Body of pancreas (tissue), 4 donors: ENCODE measurements at places on chromosomes 3 and 15. TPM values are rescaled to one million over a fixed set of nuclear protein-coding genes. Genes with fewer than 3 reads are reported as not detected.

The SACM1L gene
- 25.1 TPM for total RNA-seq

The SLC26A6 gene
- total RNA-seq: 35.0 TPM

- DNase-seq: no peak
These were observed 110.8 kb downstream of the BBX start for GRCh38 chr3:107633327-107634098.

The SCN5A gene
- not detected for total RNA-seq

The RTP4 gene
- total RNA-seq: 3.6 TPM

GRCh38 chr3:157544501-157545130 lies 41.4 kb upstream of the VEPH1 start:
- DNase-seq: no peak

The SPSB4 gene
- total RNA-seq: 48.1 TPM

DNA sequence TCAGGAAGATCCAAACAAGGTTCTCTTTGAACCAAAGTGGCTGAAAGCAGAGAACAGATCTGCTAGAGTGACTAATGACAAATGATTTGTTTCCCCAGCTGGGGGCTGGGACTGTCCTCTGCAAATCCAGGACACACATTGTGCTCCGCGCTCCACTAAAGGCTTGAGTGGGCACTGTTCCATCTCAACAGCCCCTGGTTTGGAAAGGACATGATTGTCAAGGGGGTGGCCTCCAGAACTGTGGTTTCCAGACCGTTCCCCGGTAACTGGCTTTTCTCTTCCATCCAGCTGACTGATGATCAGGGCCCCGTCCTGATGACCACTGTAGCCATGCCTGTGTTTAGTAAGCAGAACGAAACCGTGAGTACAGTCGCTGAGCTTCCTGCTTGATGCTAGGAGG lies 91.0 kb downstream of the LRTM1 start:
- no peak for DNase-seq

DNA sequence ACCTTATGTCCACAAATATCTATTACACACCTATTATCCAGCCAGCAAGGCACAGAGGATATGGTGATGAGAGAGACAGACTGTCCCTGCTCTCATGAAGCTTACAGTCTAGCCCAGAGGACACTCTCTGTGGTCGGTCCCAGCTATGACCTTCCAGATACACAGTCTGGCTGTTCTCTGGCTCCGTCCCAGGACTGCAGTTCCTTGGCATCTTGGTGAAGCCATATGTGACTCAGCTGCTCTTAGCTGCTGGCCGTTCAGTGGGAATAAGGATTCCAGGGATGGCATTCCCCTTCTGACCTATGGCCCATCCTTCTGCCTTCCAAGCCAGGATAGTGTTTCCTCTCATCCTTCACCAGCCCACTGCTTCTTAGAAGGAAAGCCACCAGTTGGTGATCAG lies 30.8 kb downstream of the MEX3B start:
- no peak for DNase-seq

The GALNT15 gene
- total RNA-seq: 26.0 TPM

DNA sequence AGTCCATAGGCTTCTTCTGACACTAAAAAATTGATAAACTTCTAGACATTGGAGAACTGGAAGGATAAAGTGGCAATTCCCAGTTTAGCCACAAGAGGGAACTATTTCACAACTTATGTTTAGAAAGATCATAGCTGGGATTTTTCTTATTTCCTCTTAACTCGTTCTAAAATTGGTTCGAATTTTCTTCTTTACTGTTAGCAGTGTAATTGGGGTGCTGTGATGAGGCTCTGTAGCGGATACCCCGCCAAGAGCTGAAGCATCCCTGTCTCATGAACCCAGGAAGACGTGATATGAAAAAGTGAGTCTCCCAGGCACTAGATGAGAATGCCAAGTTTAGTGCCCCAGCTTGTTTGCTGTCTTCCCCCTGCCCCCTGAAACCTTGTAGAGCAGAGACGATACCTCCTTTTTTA lies 85.1 kb downstream of the PDCD6IP start:
- no peak for DNase-seq

The SOX14 gene
- not detected for total RNA-seq

DNA sequence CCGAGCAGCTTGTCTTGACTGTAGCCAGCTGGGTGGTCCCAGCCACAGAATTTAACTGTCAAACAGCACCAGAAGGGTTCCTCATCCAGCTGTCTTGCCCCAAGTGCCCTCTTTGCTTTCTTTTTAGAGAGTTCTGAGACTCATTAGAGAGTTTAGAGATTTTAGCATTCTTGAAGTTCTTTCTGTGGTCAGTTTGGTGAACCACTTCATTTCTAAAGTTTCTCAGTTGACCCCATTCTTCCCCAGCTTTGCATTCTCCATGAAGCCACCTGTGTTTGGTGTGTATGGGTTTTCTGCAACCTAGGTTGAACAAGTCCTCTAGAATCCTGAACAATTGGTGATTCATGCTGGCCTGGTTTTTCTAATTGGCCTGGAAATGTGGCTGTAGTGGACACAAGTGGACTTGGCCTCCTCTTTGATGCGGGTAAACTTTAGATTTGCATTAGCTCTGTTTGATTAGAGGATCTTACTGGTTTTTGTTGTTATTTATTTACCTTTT lies 33.7 kb downstream of the FLNB start:
- no peak for DNase-seq

- no peak for DNase-seq
These were observed 122.7 kb upstream of the RASGRP1 start for GRCh38 chr15:38687340-38687739.

The PLAAT1 gene
- not detected for total RNA-seq

GRCh38 chr3:107025961-107026360 lies 351.3 kb upstream of the CCDC54 start:
- no peak for DNase-seq

DNA sequence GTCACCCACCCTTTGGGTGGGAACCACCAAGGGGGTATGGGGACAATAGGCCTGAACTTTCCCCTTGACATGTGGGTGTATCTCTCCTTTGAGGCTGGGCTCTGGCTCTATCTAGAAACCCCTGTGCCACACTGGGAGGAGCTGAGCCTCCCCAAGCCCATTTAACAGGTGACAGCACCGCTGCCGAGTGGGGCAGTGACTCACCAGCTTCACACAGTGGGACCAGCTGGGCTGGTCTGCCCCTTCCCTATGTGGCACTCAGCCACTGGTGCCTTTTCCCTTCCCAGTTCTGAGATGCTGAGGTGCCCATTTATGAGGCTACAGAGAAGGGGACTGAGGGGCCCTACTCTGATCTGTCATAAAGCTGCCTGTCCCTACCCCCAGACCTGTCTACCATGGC lies 5.1 kb downstream of the PSTPIP1 start:
- no peak for DNase-seq

- no peak for DNase-seq
These were observed 471.6 kb downstream of the TUSC7 start for GRCh38 chr3:117181222-117181621.

The FAM3D gene
- not detected for total RNA-seq

The RPL4 gene
- 1,823 TPM for total RNA-seq

The TMC3 gene
- 0.33 TPM for total RNA-seq

- no peak for DNase-seq
These were observed 21.0 kb downstream of the STXBP5L start for GRCh38 chr3:120928991-120929390.

- DNase-seq: no peak
These were observed 15.9 kb upstream of the STAB1 start for GRCh38 chr3:52479037-52479876.

- no peak for DNase-seq
These were observed 10.8 kb downstream of the SHISA5 start for GRCh38 chr3:48493203-48493501.

GRCh38 chr3:193851941-193852674 lies 259.1 kb downstream of the OPA1 start:
- DNase-seq: peak; percentile 76

GRCh38 chr3:12992629-12993516 lies 80.4 kb downstream of the IQSEC1 start:
- DNase-seq: peak; percentile 51

GRCh38 chr15:33243393-33243792 lies 48.9 kb upstream of the FMN1 start:
- no peak for DNase-seq

DNA sequence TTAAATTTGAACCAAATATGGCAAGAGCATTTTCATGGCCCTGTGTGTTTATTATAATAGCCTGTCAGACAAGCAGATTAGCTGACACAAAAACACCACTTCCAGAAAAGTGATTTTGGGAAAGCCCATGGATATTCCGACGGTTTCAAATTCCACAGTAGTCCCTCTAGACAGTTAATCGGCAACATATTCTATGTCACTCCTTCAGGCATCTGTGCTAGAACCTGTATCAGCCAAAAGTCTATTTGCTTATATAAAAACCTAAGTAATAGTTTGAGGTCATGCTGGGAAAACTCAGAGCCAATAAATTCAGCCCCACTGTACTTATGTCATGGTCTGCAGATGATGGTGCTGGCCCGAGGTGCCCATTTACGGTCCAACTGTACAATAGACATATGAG lies 110.2 kb upstream of the ARHGEF26 start:
- no peak for DNase-seq

The CAMP gene
- total RNA-seq: not detected

DNA sequence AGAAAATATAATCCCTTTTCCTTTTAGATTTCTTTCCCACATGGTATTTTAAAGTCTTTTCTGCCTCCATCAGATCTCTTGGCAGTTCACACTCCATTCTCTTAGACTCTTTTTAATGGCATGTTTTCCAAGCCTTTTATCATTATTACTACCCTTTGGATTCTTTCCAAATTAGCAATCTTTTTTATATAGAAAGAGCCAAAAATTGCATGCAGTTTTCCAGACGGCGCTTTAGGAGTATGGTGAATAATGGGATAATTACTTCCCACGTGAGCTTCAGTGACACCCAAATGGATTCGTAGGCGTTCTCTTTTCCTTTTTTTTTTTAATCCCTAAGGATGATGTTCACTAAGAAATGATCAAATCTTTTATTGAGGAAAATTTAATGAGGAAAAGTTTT lies 354.8 kb upstream of the DNAJC19 start:
- DNase-seq: no peak

The GPR62 gene
- not detected for total RNA-seq

The GOLGA6L10 gene
- 10.2 TPM for total RNA-seq

- no peak for DNase-seq
These were observed 314.2 kb downstream of the NTRK3 start for GRCh38 chr15:87942316-87942715.

The ACSBG1 gene
- total RNA-seq: not detected

GRCh38 chr3:187640569-187641059 lies 29.6 kb downstream of the SST start:
- no peak for DNase-seq

DNA sequence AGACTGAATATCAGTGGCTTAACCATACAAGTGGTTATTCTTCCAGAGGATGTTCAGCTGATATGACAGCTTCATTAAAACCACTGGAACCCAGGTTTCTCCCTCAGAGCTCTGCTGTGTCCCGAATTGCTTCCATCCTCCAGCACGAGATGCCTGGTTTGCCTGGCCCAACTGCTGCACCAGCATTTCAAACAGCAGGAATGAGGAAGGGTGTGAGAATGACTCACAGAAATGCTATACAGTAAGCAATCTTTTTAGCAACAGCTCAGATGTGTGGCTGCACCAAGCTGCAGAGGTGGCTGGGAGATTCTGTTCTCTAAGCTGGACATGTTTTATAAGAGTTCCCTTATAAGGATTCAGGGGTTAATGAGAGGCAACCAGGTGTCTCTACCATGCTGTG lies 271.0 kb downstream of the GABRG3 start:
- no peak for DNase-seq

DNA sequence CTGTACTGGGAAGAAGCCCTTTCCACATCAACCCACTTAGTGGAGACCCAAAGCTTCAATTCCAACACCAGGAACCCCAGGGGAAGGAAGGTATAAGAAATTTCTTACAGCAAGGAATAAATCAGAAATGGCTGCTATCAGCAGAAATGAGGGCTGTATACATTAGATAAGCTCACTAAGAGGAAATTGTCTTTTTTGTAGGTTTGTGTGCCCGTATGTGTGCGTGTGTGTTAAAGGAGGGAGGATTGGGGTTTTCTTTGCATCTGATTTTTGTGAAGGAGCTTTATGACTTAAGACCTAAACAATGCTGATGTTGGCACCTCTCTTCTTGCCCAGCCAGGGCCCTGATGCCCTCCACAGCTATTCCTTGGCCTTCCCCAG lies 18.6 kb downstream of the ARRDC4 start:
- DNase-seq: no peak

DNA sequence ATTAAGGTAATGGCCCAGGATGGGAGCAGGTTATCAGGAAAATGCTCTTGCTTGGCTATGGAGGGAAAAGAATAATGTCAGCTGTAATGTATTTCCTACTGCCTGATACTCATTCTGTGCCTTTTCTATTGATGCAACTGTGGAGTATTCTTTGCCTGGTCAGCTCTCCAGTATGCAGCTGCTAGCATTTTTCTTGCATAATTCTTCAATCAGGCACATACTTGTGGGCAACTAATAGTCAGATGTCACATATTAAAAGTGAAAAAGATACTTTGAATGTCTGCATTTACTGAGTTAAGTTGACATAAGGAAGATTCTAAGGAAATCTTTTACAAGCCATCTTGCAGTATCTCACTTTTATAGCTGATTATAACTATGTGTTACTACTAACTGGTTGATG lies 29.5 kb downstream of the CD80 start:
- no peak for DNase-seq
